ENCODE measurements at places on chromosomes 16 and 17.

GRCh38 chr17:17758941-17759563 lies 77.7 kb downstream of the SREBF1 start:
- DNase-seq = no peak

DNA sequence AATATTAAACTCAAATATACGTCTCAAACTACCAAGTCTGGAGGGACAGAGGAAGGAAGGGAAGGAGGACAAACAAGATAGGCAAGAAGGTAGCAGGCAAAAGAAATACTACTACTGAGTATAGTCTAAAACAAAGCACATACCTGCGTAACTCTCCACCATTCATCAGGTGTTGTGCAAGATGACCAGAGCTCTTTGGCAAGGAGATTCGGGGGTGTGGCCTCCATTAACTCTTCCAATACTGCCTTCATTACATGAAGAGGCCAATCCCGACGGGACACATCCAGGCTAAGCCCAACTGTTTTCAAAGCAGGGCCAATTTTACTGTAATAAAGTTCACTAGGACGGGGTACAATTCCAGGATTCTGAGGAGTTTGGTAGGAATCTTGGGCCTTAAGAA lies 38.2 kb upstream of the ARL6IP1 start:
- no peak for DNase-seq

DNA sequence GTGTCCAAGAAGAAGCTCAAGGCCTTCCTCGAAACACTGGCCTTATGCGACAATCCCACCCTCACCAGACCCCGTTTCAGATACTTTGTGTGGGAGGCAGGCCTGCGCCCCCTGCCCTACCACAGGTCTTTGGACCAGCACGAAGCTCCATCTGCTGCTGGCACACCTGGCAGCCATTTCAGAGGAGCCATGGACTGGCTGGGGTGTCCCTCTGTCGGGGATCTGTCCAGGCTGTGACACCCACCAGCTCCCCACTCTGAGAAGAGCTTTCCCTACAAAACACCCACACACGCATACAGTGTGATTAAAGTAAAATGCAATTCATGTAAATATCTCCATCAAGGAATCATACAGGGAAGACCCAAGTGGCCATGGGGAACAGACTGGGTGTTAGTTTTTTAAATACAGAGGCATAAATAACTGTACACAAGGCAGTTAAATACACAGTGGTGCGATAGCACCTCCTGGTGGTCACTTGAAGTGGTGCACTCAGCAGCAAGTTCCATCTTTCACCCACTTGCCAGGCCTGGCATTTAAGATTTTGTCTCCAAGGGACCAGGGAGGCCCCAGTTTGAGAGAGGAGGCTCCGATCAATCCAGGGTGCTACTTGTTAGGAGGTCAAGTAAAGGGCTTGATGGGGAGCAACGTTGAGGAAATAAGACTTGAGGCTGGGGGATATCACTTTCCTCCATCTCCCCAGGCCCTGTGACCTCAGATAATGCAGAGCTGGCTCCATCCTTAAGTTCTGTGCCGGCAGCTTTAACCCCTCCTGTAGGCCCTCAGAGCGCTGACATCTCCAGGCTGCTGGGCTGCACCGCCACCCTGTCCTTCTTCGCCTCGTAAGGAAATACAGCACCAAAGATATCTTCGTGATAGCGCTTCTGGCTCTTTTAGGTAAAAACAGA lies 43.6 kb downstream of the NOS2 start:
- DNase-seq = no peak

- DNase-seq = no peak
Measured at GRCh38 chr17:63696381-63696961, 3.5 kb downstream of the LIMD2 start.

GRCh38 chr16:8905168-8905762 lies 23.1 kb downstream of the LITAFD start:
- DNase-seq = no peak

GRCh38 chr16:58563235-58563634 lies 47.9 kb downstream of the SETD6 start:
- DNase-seq = no peak

DNA sequence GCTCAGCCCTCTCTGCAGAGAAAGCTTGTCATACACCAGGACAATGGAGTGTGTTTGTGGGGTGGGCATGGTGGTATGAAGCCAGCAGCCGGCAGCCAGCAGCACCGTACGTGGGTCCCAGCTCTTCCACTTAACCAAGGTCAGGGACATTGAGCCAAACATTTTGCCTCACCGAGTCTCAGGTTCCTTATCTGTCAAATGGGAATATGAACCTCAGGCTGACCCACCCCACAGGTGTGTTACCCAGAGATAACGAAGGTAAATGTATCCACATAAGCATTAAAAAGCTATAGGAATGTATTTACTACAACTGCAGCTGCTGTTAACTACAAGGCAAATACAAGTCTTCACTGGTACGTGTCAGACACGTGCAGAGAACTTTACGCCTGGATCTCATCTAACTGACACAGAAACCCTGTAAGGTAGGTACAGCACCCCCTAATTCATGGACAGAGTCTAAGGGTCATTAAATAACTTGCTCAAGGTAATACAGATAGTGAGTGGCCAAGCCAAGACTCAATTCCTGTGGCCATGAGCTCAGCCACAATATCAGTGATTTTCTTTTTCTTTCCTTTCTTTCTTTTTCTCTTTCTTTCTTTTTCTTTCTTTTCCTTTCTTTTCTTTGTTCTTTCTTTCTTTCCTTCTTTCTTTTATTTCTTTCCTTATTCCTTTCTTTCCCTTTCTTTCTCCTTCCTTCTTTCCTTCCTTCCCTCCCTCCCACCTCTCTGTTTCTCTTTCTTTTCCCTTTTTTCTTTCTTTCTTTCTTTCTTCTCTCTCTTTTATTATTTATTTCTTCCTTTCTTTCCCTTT lies 990 bp downstream of the SLC5A11 start:
- no peak for DNase-seq

Measured in activated naive CD4-positive, alpha-beta T cell (primary cell).